ENCODE measurements at places on chromosomes 4 and X.

DNA sequence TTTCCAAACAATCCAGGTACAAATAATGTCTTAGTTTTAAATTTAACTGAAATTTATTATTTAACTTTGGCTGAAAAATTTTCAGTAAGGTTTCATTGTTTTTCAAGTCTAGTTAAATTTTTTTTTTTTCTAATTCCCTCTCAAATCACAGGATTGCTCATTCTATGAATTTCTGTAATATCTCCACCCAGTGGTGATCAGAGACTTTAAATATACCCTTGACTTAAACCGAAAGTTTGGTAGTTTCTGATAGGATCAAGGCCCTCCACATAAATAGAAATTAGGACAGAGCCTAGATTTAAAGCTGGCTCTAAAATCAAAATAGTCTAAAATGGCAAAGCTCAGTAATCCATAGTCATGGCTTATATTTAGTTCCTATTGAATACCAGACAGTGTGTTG is 175.4 kb downstream of the TBCK start:
- no peak for DNase-seq

GRCh38 chr4:24683116-24683515 is 98.8 kb upstream of the DHX15 start:
- DNase-seq: no peak

DNA sequence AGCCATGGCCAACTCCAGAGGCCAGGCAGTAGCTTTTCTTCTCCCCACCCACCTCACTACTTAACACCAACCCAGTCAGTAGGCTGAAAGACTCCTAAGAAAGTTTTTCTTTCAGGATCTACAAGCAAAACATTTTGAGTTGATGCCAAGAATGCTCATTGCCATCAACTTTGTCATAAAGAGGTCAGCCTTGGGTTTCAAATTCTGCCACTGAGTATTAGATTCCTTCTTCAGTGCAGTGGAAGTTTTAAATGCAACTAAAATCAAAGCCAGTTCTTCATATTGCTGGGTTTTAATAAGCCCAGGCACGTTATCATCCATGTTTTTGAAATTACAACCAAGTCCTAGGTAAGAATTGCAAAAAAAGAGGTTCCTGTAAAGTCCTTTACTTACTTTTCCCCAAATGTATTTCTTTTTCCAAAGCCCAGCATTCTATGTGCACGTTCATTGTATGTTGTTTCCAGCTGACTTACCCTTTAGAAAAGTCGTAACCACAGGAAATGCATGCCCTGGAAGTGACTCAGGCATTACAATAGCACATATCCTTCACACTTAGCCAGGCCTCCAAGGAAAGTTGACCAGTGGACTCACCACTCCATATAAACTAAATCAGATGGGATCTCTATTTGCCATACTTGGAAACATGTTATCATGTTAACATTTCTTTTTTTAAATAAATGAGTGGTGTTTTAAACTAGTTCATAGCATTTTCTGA is 229.9 kb downstream of the SOX3 start:
- no peak for DNase-seq

DNA sequence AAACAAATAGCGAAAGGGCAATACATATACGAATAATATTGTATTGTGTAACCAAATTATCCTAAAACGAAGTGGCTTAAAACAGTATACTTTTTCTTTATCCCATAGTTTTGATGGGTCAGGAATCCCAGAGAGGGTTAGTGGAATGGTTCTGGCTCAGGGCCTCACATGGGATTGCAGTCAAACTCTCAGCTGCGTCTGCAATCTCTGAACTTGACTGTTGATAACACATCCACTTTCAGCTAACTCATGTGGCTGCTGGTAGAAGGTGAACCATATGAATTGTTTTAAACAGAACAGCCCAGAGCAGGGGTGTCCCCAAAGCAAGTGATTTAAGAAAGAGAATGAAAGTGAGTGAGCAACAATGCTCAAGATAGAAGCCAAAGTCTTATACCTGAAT is 127.8 kb downstream of the VEGFC start:
- DNase-seq: no peak

DNA sequence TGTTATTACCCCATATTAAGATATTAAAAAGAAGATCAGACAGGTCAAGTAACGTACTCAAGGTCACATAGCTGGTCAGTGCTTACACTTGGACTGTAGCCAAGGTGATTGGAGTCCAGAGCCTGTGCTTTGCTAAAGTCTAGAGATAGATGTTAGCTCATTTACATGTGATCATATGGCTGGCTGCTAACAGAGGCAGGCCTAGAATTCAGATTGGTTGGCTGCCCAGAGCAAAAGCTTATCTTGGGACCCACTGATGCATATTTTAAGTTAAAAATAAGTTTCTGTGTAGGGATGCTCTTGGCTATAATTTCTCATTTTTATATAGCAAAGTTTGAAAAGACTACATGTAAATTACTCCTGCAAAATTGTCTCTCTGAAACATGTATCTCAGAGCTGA is 18.1 kb upstream of the EXOC1L start:
- no peak for DNase-seq

GRCh38 chr4:157994863-157995262 is 178.0 kb downstream of the GASK1B start:
- DNase-seq: no peak

DNA sequence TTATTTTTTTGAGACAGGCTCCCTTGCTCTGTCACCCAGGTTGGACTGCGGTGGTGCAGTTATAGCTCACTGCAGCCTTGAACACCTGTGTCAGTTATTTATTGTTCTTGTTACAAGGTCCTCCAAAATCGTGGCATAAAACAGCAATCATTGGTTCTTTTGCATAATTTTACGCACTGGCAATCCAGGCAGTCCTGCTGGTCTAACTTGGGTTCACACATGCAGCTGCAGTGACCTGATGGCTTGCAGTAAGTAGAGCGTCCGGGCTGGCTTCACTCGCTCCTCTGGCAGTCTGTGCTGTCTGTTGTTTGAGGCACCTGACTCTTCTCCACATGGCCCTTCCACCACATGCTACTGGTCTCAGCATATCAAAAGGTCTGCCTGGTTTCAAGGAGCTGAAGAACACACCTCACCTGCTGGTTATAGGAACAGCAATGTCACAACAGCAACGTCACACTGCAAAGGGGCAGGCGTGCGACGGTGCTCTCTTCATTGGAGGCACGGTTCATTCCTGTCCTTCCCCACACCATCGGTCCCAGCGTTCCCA is 894.6 kb downstream of the TRIML1 start:
- no peak for DNase-seq

DNA sequence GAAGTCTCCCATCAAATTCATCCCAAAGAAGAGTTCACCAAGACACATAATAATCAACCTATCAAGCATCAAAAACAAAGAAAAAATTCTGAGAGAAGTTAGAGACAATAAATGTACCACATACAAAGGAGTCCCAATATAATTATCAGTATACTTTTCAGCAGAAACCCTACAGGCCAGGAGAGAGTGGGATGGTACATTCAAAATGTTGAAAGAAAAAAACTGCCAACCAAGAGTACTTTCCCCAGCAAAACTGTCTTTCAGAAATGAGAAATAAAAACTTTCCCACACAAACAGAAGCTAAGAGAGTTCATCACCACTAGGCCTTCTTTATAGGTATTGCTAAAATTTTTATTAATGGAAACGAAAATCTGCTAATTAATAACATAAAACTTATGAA is 164.4 kb upstream of the LNX1 start:
- no peak for DNase-seq

- DNase-seq: peak; percentile 51
These were observed 17.3 kb upstream of the TBC1D14 start for GRCh38 chr4:6892190-6892908.

GRCh38 chrX:150575419-150575814 is 7.0 kb downstream of the MTM1 start:
- DNase-seq: no peak

- no peak for DNase-seq
These were observed 1051.7 kb downstream of the C4orf33 start for GRCh38 chr4:130147641-130148040.

DNA sequence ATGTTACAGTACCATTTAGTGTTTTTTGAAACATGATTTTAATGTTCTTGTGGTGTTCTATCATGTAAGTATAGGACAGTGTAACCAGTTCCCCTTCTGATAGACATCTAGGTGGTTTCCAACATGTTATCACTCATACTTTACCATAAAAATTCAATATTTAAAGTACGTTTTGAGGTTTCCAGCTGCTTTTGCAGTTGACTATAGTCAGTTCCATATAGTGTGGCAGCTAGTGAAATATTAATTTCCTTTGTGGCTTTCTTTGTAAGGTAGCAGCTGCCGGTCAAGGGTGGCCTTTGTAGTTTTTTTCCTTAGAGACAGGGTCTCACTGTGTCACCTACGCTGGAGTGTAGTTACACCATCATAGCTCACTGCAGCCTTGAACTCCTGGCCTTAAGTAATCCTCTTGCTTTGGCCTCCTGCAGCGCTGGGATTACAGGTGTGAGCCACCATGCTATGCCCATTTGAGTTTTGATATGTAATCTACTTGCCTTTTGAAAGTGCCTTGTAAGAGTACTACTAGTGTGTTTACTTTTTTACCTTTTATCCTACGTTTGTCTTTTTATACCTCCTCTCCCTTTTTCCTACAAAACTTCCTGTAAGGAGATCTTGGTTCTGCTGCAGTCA is 63.0 kb downstream of the ARHGAP10 start:
- no peak for DNase-seq

DNA sequence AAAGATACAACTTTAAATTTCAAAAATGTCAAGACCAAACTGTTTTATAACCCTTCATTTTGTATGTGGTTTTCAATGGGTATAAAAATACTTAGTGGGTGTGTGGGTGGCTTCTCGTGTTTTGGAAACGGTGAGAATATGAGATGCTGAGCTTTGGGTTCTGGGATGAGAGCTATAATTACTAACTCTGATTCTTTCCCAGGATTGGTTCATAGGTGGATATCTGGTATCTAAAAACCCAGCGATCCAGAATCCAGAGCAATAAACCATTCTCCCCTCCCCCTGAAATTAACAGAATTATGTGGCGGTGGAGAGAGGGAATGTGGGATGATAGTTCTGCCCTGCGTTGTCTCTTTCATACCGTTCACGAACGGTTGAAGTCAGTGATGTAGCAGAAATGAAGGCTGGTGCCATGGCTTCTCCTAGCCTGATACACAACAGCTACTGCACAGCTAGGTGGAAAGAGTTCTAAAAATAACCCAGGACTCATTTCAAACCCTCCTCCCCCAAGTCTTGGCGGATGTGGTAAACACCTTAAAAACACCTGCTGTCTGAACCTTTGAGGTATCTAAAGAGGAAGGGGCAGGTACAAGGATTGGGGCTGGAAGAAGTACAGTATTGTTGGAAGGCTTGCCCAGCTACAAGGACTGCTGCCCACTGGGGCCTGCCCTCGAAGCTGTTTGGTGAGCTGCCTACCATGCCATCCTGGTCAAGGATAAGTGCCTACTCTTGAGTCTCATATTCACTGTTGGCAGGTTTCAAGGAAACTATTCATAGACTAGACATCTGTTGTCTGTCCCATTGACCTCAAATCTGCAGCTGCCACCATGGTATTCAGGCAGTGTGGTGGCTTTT is 44.5 kb downstream of the SEPTIN11 start:
- DNase-seq: no peak

DNA sequence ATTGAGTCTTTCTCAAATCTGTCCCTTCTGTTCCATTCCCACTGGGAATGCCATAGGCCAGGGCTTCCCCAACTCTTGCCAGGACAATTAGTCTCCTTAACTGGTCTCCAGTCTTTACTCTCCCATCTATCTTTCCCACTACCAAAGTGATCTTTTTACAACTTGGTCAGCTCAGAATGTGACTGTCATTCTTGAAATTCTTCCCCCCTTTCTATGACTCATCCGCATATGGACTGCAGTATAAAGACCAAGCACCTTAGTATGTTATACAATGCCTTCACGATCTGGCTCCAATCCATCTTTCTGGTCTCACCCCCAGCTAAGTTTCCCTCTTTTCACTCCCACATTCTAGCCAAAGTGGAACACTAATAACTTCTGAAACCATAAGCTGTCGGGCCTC is 383.8 kb downstream of the OPHN1 start:
- no peak for DNase-seq

GRCh38 chr4:17188125-17188524 is 289.7 kb upstream of the LDB2 start:
- no peak for DNase-seq

- DNase-seq: no peak
These were observed 41.2 kb downstream of the RPS6KA3 start for GRCh38 chrX:20225488-20225833.

- DNase-seq: peak; percentile 69
These were observed 22.8 kb downstream of the CFAP99 start for GRCh38 chr4:2441393-2442174.

DNA sequence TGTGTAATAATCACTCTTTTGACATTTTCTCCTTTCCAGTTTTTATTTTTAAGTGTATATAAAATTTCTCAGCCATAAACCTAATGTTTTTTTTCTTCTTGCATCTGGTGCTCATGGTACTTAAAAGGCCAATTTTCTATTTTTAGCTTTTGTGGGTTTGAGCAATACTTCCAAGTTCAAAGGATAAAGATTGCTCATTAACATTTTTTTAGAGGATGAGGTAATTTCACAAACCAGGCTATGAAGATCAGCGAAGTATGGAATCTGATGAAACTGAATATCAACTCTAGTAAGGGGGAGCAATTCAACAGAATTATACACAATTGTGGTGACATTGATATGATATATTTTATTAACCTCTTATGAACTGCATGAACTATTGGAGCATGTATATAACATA is 25.8 kb upstream of the KLHL34 start:
- no peak for DNase-seq

GRCh38 chr4:23888421-23889319 is 1.2 kb downstream of the PPARGC1A start:
- no peak for DNase-seq

DNA sequence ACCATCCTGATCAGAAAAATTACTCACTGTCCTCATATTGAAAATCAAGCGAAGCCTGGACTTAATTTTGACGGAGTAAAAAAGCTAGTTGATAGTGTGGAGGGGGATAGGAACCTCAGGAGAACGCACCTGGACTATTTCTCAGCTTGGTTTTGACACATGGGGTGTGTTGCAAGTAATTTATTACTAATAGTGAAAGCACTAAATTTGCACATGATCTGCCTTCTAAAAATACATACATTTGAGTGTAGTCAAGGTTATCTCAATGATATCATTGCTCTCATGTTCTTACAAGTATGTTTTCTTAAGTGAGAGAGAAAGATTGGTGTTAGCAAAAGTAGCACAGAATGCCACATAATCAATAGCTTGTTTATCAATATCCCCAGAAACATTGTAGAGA is 29.5 kb downstream of the LRIT3 start:
- DNase-seq: no peak

Data from DND-41 (cell line).